ENCODE measurements at places on chromosomes 11 and 22.

DNA sequence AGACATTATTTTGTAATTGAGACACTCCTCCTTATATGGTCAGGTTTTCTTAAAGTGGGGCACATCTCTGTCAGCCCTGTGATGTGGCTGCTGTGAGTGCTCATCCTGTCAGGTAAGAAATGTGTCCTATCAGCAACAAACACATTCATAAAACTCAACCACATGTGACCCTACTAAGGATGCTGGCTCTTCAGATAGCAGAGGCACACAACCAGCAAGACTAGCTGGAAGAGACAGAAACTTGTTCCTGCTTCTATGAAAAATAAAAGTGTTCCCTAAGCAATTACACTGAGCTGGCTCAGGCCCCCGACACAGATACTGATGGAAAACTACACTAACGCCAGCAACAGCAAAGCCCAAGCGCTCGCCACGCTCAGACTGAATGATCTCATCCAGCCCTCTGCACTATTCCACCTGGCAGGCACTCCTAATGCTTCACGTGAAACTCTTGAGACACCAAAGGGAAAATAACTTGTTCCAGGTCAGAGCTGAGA lies 49.8 kb upstream of the CYP2D6 start:
- DNase-seq: no peak

DNA sequence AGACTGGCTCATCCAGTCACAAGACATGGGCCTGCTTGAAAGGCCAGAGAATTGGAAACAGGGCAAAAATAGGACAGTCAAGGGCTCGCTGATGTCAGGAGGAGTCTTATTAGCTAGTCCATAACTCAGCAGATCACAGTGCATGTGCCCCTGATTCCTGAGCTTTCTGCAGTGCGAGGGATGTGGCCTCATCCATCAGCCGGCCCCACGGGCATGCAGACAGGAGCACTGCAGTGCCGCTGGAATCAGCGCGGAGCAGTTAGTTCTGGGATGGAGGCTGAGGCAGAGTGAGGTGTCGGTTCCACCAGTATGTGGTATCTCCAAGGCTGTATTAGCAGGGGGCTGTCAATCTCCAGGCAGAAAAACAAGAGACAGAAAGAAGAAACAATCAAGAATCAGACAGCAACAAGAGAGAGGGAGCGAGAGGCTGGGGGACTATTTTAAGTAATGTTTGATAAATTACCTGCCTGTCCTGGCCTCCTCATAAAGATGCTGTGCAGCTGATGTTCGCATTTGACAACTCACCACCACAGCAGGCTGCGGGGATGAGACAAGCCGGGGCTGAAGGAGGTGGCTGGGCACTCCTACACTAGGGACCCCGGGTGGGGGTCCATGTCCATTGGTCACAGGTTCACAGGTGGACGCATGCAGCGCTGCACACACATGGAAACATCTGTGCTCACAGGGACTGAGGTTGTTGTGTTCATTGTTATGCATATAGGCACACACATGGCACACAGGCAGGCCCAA lies 167.2 kb downstream of the TRIM29 start:
- no peak for DNase-seq

GRCh38 chr11:78467370-78467769 lies 49.8 kb upstream of the GAB2 start:
- DNase-seq: no peak

DNA sequence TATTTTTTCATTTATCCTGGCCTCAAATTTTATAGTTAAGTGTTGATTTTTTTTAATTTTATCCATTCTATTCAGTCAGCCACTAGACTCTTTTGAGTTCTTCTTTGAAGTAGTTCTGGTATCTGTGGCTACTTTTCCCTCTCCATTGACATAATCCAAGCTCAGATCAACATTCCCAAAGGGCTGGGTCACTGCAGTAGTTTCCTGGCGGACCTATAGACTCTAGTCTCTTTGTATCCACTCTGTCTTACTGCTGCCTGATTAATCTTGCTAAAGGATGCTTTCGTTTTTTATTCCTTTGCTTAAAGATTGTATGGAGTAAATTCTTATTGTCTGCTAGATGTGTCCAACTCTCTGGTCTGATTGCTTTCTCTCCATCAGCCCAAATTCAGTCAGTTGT lies 87.6 kb downstream of the UVRAG start:
- DNase-seq: no peak

- no peak for DNase-seq
Measured at GRCh38 chr22:33746501-33746928, 173.8 kb downstream of the LARGE1 start.

DNA sequence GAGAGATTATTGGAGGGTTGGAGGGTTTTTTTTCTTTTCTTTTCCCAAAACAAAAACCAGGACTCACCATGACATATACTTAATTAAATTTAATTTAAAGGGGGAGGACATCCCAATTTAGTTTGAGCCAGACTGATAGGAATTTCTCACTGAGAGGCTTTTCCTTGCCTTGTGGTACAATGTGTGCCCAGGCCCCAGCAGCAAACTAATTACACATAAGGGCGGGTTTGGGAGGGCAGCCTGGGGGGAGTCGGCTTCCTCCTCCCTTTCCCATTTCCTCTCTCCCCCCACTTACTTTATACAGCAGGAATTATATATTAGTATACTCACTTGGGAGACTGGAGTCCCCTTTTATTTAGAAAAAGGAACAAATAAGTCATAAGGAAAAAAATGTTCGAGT lies 2.9 kb downstream of the TEAD1 start:
- DNase-seq: no peak

GRCh38 chr11:43930868-43931716 lies 11.3 kb upstream of the C11orf96 start:
- peak; percentile 15 for DNase-seq

- no peak for DNase-seq
Measured at GRCh38 chr11:70577948-70578347, 179.6 kb downstream of the CTTN start.

GRCh38 chr22:36439481-36440271 lies 41.8 kb downstream of the TXN2 start:
- peak; percentile 43 for DNase-seq

DNA sequence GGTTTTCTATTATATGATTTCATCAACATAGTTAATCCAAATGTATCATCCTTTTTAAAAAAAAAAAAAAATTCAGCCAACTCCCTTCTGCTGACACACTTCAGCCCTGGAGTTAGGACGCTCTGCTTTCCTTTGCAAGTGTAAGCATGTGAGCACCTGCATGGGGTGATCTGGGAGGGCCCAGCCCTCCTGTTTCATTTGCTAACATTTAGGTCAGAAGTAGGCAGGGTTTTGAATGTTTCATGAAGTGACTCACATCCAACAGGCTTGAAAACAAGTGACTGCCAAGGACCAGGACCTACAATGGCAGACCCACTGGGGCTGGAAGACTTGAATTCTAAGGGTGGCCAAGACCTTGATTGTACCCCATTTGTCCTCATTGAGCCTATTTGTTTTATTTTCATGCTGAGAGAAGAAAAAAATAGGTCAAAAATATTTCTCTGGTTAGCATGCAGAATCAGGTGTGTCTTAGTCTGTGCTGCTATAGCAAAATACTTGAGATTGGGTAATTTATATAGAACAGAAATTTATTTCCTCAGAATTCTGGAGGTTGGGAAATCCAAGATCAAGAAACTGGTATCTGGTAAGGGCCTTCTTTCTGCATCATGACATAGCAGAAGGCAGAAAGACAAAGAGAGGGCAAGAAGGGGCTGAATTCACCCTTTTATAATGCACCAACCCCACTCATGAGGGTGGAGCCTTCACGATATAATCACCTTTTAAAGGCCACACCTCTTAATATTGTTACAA lies 137.6 kb downstream of the CD44 start:
- no peak for DNase-seq

Data from MV-4-11 (cell line).